Astrocyte of the cerebellum (primary cell): ENCODE measurements at places on chromosomes 11 and 22.

DNA sequence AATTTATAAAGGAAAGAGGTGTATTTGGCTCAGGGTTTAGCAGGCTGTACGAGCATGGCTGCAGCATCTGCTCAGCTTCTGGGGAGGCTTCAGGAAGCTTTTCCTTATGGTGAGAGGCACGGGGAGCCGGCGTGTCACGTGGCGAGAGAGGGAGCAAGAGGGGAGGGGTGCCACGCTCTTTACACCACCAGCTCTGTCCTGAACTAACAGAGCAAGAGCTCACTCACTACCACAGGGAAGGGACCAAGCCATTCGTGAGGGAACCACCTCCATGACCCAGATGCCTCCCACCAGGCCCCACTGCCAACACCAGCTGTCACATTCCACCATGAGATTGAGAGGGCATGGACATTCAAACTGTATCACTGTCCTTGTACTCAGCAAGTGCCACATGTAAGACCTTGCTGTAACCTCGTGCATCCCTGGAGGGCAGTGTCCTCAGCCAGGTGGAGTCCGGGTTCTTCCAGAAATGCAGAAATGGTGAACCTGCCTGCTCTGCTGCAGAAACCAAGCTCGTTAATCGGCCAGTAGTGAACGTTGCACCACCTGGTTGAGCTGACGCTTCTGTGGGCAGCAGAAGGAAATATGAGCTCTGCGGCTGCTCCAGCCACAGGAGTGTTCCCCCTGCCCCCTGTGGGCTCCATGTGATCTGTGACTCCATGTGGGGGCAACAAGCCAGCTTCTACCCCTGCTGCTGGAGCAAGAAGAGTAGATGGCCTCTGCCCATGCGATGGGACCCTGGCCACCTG is 368.6 kb downstream of the TBC1D22A start:
- no peak for DNase-seq

- DNase-seq = no peak
Measured at GRCh38 chr11:27722953-27723344, 22.7 kb upstream of the BDNF start.

DNA sequence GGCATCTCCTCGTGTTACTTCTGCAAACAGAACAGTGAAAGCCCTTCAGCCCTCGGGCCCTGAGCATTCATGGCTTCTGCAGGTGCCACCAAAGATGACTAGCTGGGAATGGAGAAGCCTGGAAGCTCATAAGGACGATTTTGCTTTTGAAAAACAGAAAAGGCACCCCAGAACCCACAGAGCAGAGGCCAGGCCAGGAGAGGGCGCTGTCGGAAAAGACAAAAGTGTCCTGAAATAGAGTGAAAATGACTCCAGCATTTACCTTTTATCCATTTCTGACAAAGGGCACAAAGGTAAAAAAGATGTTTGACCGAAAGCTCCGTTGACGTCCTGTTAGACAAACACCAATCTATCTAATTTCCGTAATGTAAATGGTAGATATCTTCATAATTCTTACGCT is 37.6 kb downstream of the ZNF195 start:
- DNase-seq = no peak

DNA sequence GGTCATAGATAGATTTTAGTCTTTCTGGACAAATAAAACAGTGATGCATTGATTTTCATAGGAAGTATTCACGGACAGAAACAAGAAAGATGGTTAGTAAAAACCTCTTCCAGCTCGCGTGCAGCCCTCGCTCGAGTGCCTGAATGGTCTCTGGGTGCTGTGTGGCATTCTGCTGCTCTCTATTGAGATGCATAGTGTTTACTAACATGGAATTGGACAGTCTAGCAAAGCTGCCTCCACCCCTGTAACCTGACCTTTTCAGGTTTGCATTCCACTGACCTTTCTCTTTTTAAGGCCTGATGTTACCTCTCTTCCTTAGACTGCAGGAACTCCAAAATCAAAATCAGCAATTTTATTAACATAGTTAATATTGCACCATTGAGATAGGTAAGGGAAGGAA is 643.4 kb downstream of the JRKL start:
- no peak for DNase-seq

DNA sequence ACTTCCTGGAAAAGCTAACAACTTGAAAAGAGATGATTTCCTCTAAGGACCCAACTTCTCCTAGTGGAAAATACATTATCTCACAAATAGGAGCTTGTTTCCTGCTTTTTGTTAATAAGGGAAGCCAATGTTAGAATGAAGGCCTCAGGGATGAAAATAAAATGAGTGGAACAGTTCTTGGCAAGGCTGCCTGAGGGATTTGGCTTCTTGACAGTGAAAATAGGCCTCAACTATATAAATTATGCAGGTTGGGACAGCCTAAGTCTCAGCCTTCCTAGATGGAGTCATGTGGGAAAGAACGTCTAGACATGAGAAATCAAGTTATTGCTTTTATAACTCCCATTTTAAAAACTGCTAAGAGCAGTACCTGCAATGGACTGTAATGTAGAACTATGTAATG is 92.8 kb upstream of the FIBIN start:
- peak; percentile 37 for DNase-seq

DNA sequence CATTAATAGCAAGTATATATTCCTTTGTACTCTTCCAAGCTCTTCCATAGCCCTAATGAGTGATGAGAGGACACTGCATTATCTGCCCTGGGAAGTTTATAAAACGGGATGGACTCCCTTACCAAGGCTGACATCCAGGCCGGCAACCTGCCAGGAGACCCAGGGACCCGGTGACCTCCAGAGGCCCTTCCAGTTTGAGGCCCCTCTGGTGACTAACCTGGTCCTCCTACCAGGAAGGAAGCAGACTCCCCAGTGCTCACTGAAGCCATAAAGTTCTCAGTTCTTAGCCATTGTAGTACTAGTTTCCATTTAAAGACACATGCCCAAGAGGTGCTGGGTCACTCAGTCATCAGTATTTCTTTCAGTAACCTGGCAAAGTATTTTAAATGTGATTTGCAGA is 345.4 kb downstream of the TENM4 start:
- no peak for DNase-seq

DNA sequence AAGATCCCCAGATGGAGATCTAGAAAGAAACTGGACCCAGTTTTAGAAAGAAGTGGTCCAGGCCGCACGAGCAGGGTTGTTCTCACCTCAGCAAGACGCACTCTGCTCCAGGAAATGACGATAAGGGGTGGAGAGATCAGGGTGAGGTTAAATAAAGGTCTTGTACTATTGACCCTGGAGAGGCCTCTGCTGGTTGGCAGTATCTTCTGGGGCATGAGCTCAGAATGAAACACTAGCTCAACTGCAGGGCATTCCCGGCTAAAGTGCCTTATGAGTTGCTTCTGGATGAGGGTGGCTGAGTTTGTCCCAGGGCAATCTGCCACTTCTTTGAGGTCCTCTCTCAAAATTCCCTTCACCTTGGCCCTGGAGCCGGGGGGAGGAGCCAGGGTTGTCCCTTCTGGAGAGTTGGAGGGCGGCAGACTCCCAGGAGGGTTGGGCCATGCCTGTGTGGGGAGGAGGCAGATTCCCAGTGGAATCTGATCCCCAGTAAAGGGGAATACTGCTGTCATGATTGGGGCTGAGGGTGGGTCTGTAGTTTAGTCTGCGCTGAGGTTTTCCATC is 10.9 kb downstream of the USP2 start:
- no peak for DNase-seq

DNA sequence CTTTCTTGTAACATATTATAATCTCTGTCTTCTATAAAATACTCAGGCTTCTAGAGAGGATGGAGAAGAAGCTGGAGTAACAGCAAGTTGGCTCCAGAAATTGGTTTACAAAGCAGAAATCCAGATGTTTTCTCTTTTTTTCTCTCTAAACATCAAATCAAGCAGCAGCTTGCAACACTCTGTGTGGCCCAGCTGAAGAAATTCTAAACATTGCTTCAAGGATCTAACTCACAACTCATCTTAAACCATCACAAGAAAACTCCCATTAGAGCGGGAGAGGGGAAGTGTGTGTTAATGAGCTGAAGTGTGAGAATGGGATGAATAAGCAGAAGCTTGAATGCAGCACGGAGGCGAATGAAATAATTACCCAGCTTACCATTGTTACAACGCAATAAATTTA is 146.5 kb downstream of the OPCML start:
- no peak for DNase-seq

DNA sequence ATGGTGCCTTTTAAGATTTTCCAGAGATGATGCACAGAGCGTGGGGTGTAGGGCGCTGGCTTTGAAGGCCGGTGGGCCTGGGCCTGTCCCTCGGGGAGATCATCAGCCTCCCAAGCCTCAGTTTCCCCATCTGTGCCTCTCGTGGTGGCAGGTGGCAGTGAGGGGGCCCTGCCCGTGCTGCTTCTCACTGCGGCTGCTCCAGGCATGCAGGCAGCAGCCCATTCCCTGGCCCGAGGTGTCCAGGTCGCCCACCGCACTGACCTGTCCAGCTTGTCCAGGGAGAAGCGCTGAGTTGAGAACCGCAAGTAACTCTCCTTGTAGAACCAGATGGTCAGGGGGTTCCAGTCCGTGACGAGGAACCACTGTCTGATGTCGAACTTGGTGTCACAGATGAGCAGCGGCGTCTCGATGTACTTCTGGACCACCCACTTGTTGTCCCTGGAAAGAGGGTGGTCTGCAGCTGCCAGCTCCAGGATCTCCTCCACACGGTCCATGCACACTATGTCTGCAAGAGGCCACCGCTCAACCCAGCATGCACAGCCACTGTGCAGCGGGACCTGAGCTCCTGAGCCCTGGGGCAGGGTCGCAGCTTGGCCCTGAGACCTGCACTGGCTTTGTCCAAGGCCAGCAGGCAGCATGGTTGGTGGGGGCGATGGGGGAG is 20.5 kb upstream of the IL17REL start:
- no peak for DNase-seq

DNA sequence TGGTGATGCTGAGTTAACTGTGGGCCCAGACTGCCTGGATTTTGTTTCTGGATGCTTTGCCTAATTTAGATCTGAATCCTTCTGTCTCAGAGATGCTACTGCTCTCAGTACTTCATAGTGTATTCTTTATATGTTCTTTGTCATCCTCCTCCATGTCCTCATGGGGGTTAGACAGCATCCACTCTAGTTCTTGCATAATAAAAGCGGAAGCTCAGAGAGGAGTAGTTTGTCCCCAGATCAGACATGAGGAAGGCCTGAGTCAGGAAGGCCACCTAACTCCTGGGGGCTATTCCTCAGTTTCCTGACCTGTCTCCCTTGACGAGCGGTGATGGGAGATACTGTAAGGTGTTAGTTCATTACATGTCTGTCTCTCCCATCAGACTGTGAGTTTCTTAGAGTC is 90.2 kb downstream of the SCN3B start:
- no peak for DNase-seq

- DNase-seq = peak; percentile 100
Measured at GRCh38 chr22:18057568-18058209, 20.1 kb upstream of the PEX26 start.

DNA sequence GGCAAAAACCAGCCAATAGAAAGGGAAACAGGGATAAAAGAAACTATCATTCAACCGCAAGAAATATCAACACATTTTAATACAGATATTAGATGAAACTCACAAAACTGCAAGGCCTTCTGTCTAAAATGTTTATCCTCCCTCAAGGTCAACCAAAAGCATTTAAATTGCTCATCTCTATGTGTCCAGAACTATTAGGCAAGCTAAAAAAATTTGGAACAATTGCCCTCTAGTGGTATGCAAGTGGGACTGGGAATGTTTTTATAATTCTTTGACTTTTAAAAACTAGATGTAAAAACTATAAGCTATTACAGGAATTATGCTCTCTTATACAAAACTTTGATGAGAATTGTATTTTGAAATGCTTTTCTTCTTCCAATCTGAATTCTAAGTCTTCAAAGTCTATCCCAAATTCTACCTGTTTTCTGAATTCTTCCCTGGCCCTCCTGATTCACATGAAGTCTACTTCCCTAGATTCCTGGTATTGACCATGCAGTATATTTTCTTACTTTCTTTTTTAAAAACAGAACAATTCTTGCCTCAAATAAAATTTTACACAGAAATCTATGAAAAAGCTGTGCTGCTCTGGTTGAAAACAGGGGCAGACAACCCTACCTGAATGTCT is 4.9 kb downstream of the CWC15 start:
- peak; percentile 19 for DNase-seq

- DNase-seq = peak; percentile 23
Measured at GRCh38 chr11:69918938-69919650, 99.9 kb upstream of the FGF3 start.

- DNase-seq = no peak
Measured at GRCh38 chr11:116454020-116454645, 318.7 kb downstream of the BUD13 start.
